ENCODE measurements at places on chromosomes 7 and 10.

GRCh38 chr10:69125554-69125953, 1.6 kb downstream of the VPS26A start:
- H3K27me3 ChIP-seq, result no peaks in the 10 kb centered on the region
- H3K36me3 ChIP-seq, result no peaks in the 10 kb centered on the region
- H3K4me3 ChIP-seq, result no peak overlapping the region
- peaks cover 18% of the 10 kb centered on the region for H3K4me1 ChIP-seq
- no peak overlapping the region for H3K27ac ChIP-seq
- no peak for DNase-seq

DNA sequence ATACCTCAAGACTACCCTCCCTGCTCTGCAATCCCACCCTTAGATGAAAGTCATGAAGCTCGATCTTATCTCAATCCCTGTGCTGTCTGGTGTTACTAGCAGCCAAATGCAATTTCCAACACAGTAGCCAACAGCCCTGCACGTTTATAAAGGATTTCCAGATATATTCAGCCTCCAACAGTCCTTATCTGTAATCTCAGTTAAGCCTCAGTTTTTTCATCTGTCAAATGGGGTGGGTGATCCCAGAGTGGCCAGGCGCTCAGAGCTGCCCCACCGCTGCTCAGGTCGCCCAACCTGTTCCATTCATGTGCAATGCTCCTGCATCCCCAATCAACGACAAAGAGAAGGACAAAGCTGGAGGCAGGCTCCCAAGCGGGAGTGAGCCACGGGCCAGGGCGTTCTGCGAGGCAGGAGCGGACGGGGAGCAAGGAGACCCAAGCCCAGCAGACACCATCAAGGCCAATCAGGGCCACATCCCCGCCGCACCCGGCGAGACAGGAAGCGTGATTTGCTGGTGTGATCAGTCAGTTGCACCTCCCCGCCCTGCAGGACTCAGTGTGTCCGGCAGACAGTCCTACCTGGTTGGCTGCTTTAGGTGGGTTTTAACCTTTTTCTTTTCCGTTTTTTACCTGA, 19.7 kb downstream of the PDGFA start:
- H3K4me1 ChIP-seq, result peaks cover 21% of the 10 kb centered on the region
- H3K36me3 ChIP-seq, result peaks cover 14% of the 10 kb centered on the region
- no peak for DNase-seq
- H3K27ac ChIP-seq, result no peak overlapping the region
- H3K27me3 ChIP-seq, result no peaks in the 10 kb centered on the region

GRCh38 chr7:20858951-20859350, 72.3 kb upstream of the SP8 start:
- H3K27me3 ChIP-seq, result no peaks in the 10 kb centered on the region
- no peak overlapping the region for H3K4me3 ChIP-seq
- DNase-seq, result no peak

- peaks cover 22% of the 10 kb centered on the region for H3K36me3 ChIP-seq
- no peak overlapping the region for H3K27ac ChIP-seq
- DNase-seq, result no peak
- no peaks in the 10 kb centered on the region for H3K4me1 ChIP-seq
- no peaks in the 10 kb centered on the region for H3K27me3 ChIP-seq
- H3K4me3 ChIP-seq, result no peak overlapping the region
Observed at GRCh38 chr7:99363286-99363685, 11.2 kb upstream of the ARPC1B start.

GRCh38 chr7:91940171-91940570, 491 bp upstream of the AKAP9 start:
- no peaks in the 10 kb centered on the region for H3K36me3 ChIP-seq
- peaks cover 11% of the 10 kb centered on the region for H3K4me1 ChIP-seq
- DNase-seq, result no peak
- H3K27ac ChIP-seq, result peak overlapping the region; percentile 92
- peak overlapping the region; percentile 70 for H3K4me3 ChIP-seq

DNA sequence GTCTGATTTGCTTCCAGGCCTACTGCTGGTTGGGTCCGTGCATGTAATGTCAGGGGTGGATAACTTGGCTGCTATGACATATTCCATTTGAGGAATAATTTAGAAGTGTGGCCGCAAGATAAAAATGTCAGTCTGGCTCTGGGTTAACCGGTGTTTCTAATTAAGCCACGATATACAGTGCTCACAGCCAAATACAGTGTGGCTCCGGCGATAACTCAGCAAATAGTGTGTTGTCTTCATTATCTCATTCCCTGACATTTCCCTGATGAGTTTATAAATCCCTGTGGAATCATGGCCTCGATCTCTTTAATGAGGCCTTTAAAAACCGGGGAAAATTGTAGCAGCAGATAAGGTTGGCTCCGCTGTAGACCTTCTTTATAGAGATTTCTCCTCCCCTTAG, 1125.0 kb downstream of the TYW1 start:
- no peak for DNase-seq
- no peak overlapping the region for H3K27ac ChIP-seq
- no peaks in the 10 kb centered on the region for H3K36me3 ChIP-seq
- no peak overlapping the region for H3K4me3 ChIP-seq

- H3K36me3 ChIP-seq, result no peaks in the 10 kb centered on the region
- no peak for DNase-seq
- no peaks in the 10 kb centered on the region for H3K27me3 ChIP-seq
- H3K4me3 ChIP-seq, result no peak overlapping the region
Observed at GRCh38 chr7:131792311-131792710, 235.9 kb upstream of the PODXL start.

- no peak overlapping the region for H3K27ac ChIP-seq
- H3K36me3 ChIP-seq, result no peaks in the 10 kb centered on the region
- DNase-seq, result no peak
- H3K4me3 ChIP-seq, result no peak overlapping the region
- no peaks in the 10 kb centered on the region for H3K27me3 ChIP-seq
Observed at GRCh38 chr7:7959979-7960670, 8.5 kb upstream of the GLCCI1 start.

DNA sequence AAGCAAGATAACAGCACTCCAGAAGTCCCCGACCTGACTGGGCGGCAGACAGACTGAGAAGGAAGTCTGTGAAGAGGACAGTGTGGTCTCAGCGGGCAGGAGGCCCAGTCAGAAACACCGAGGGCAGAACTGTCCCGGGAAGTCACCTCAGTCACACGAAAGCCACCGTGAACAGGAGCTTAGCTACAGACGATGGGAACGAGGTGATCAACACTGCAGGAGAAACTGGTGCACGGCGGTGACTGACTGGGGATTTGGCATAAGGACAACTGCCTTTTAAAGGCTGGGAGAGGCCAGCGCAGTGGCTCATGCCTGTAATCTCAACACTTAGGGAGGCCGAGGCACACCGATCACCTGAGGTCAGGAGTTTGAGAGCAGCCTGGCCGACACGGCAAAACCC, 217.8 kb downstream of the PTPRN2 start:
- no peak overlapping the region for H3K4me3 ChIP-seq
- DNase-seq, result peak; percentile 22
- no peaks in the 10 kb centered on the region for H3K27me3 ChIP-seq
- no peaks in the 10 kb centered on the region for H3K4me1 ChIP-seq

DNA sequence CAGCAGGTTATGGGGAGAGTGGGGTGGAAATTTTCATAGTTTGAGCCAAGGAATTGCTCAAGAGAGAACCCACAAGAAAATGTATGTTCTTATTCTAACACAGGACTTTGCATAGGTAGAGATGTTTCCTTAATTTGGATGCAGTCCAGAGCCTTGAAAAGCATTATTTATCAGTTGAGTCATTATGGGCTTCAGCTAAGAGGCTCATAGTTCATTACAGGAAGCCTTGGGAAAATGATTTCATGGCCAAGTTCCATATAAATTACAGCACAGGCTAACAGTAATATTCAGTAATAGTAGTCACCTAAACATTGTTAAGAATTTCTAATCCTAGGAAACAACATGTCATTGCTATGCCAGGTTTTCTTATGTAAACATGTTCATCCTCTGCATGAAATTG, 131.1 kb upstream of the PTPRZ1 start:
- no peak overlapping the region for H3K27ac ChIP-seq
- H3K36me3 ChIP-seq, result no peaks in the 10 kb centered on the region
- no peak for DNase-seq
- H3K4me1 ChIP-seq, result no peaks in the 10 kb centered on the region
- H3K4me3 ChIP-seq, result no peak overlapping the region

GRCh38 chr7:6294839-6295238, 22.4 kb upstream of the CYTH3 start:
- H3K4me3 ChIP-seq, result no peak overlapping the region
- no peak for DNase-seq
- H3K36me3 ChIP-seq, result no peaks in the 10 kb centered on the region
- no peak overlapping the region for H3K27ac ChIP-seq

DNA sequence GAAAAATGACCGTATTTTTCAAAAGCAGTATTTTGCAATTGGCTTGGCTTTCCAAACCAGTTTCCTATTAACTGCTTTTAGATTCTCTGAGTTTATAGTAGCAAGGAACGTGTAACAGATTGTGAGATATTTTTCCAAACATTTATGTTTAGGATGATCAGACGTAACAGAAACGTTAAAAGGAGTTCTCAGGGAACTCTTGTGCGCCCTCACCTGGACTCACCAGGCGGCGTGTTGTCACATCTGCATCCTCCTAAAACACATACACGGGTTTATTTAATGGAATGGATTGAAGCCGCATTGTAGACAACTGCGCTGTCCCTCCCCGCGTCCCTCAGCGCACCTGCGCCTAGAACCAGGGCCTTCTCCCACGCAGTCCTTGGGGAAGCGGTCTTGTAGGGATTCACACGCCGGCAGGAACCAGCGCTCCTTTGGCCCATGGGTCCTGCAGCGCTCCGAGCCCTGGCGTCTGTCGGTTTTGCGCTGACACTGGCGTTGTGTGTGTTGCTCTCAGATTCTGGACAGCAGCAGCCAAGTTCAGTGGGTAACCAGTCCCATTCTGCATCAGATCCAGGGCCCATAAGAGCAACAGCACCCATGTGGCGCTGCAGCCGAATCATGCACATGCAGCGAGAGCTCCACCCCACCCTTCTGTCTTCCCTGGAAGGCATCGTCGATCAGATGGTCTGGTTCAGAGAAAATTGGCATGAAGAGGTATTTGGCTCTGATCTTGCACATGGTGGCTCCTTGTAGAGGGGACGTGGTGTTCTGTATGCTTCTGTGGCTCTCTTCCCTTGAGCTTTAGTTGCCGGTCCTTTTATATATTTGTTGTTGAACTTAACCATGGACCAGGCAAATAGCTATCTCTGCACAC, 114.9 kb downstream of the TRRAP start:
- no peak overlapping the region for H3K27ac ChIP-seq
- H3K4me3 ChIP-seq, result no peak overlapping the region
- no peaks in the 10 kb centered on the region for H3K4me1 ChIP-seq
- no peaks in the 10 kb centered on the region for H3K27me3 ChIP-seq
- no peak for DNase-seq

GRCh38 chr10:59713196-59713821, 3.7 kb upstream of the SLC16A9 start:
- no peaks in the 10 kb centered on the region for H3K4me1 ChIP-seq
- no peak for DNase-seq
- H3K4me3 ChIP-seq, result no peak overlapping the region
- no peak overlapping the region for H3K27ac ChIP-seq
- no peaks in the 10 kb centered on the region for H3K27me3 ChIP-seq

- peak; percentile 53 for DNase-seq
- H3K27me3 ChIP-seq, result no peaks in the 10 kb centered on the region
- H3K4me3 ChIP-seq, result no peak overlapping the region
- no peaks in the 10 kb centered on the region for H3K36me3 ChIP-seq
- peaks cover 26% of the 10 kb centered on the region for H3K4me1 ChIP-seq
- no peak overlapping the region for H3K27ac ChIP-seq
Observed at GRCh38 chr10:34727595-34728033, 87.5 kb downstream of the PARD3 start.

GRCh38 chr7:66970310-66970709, 25.1 kb downstream of the SBDS start:
- H3K36me3 ChIP-seq, result no peaks in the 10 kb centered on the region
- H3K27me3 ChIP-seq, result no peaks in the 10 kb centered on the region
- H3K27ac ChIP-seq, result no peak overlapping the region
- no peak overlapping the region for H3K4me3 ChIP-seq

GRCh38 chr7:107179326-107180164, 10.7 kb downstream of the HBP1 start:
- no peak for DNase-seq
- peaks cover 20% of the 10 kb centered on the region for H3K4me1 ChIP-seq
- no peaks in the 10 kb centered on the region for H3K27me3 ChIP-seq
- H3K4me3 ChIP-seq, result no peak overlapping the region
- no peak overlapping the region for H3K27ac ChIP-seq

- no peak overlapping the region for H3K4me3 ChIP-seq
- no peak overlapping the region for H3K27ac ChIP-seq
- no peaks in the 10 kb centered on the region for H3K27me3 ChIP-seq
- no peaks in the 10 kb centered on the region for H3K4me1 ChIP-seq
- H3K36me3 ChIP-seq, result no peaks in the 10 kb centered on the region
- DNase-seq, result no peak
Observed at GRCh38 chr7:144650439-144650838, 185.4 kb downstream of the TPK1 start.
